ENCODE measurements at places on chromosomes 4 and X.

GRCh38 chr4:148704291-148704690 is 262.1 kb upstream of the NR3C2 start:
- no peak for DNase-seq

DNA sequence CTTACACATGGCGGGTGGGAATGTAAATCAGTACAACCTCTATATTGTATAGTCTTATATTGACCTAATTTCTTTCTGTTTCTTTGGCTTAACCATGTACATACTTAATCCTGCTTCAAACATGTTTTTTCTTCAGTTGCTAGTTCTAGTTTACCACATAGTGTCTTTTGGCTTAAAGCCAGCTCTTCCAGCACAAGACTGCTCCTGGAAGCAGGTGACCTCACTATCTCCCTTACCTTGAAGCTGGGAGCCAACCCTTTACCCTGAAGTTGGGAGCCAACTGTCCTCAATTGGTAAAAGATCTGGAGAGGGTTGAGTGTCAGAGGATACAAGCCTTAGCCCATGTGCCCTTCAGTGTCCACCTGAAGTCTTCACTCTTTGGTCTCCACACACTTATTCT is 162.7 kb downstream of the AASDH start:
- no peak for DNase-seq

DNA sequence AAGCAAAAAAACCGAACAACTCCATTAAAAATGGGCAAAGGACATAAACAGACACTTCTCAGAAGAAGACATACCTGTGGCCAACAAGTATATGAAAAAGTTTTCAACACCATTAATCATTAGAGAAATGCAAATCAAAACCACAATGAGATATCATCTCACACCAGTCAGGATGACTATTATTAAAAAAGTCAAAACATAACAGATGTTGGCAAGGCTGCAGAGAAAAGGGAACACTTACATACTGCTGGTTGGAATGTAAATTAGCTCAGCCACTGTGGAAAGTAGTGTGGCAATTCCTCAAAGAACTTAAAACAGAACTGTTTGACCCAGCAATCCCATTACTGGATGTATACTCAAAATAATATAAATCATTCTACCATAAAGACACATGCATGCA is 436.3 kb downstream of the KLHL13 start:
- no peak for DNase-seq

DNA sequence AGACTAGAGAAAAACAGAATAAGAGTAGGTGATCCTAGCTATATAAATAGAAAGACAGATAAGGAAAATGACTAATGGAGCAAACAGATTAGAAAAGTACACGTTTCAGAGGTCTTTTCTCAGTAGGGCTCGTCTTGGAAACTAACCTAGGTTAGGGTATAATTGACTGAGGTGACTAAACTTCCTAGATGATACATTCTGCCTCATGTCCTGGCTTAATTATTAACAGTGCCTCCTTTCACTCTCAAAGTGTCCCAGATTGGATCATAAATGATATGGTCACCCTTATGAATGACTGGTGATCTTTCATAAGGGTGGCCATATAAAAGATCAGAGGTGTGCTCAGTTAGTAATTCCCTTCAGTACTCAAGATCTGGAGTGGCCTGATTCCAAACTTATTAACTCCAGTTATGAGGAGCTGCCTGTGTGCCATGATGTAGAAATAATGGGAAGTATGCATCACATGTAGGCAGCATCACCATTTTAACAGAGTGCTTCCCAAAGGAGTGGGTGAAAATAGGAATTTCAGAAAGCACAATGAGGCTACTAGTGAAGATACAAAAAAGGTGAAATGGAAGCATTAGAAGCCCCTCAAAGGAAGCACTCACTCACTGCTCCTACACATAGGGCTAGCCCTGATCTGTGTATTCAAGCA is 14.7 kb upstream of the GRIA3 start:
- DNase-seq, result no peak

GRCh38 chr4:47313384-47313783 is 150.1 kb downstream of the COMMD8 start:
- no peak for DNase-seq

- DNase-seq, result no peak
These were observed 54.3 kb downstream of the HAND2 start for GRCh38 chr4:173475751-173476150.

DNA sequence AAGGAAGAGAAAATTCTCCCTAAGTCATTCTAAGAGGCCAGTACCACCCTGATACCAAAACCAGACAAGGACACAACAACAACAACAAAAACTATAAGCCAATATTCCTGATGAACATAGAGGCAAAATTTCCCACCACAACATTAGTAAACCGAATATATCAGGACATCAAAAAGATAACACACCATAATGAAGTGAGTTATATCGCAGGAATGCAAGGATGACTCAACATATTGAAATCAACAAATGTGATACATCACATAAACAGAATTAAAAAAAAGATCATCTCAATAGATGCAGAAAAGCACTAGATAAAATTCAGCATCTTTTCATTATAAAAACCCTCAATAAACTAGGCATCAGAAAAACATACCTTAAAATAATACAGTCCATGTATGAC is 1844.4 kb upstream of the PCDH10 start:
- no peak for DNase-seq

Data from fibroblast of skin of left biceps (primary cell).